ENCODE measurements at places on chromosomes 3 and 15.
A peak's percentile ranks its signal among the peaks of the same experiment; 100 is the strongest.

DNA sequence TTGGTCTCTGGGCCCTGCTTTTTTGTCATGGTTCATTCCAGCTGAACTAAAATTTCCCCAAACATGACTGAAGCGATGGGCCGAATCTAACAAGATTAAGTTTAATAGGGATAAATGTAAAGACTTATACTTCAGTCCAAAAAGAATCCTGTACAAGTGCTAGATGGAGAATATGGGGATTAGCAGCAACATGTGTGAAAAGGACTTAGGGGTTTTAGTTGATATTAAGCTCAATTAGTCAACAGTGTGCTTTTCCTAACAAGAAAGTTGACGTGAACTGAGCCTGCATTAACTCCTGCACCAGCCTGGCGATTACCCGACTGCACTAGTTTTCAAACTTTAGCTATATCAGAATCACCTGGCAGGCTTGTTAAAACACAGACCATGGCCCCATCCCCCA lies 61.0 kb upstream of the BBX start:
- peak; percentile 28 for DNase-seq

DNA sequence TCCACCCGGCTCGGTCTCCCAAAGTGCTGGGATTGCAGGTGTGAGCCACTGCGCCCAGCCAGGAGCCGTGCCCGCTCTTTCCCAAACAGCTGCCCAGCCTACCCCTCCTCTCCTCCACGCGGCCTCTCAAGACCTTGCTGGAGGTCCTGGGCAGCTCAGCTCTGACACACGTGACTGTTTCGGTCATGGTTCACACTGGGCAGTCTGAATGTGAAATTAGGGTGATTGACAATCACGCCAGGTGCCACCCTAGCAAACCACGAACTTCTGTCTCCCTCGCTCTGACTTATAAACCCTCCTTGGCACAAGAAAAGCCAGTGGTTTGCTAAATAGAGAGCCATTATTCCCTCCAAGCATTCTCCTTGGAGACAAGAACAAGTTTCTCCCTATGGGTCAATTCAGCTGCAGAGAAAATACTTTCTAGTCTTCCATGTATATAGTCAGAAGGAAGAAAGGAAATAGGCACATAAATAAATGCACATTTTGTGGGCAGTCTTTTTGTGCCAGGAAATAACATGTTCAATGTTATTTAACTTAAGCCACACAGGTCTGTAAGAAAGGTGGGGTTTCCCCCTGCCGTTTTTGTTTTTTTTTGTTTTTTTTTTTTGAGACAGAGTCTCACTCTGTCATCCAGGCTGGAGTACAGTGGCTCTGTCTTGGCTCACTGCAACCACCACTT lies 121.9 kb upstream of the MEF2A start:
- no peak for DNase-seq

DNA sequence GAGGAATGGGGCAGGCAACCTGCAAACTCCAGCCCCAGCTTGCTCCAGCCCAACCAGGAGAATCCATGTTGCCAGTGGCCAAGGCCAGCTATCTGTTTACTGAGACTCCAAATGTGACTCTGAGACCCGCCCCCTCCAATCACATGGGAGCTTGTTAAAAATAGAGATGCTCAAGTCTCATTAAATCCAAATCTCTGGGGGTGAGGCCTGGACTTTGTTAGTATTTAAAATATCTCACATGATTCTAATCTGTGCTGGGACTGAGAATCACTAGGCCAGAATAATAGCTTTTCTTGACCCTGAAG lies 224.2 kb upstream of the TBL1XR1 start:
- no peak for DNase-seq

DNA sequence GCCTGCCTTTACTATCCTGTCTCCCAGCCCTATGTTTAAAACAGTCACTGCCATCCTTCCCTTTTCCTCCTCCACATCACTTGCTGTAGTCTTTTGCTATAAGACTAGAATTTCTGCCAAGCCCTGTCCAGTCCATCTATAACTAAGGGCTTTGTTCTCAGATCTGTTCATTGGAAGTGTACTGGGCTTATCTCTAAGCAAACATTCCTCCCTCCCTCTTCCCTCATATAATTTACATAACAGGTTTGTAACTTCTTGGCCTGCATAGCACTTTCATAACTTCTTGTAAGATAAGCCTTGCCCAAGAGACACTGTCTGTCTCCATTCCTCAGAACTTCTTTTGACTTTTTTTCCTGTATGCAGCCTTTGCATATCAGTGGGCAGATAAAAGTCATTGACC lies 16.7 kb downstream of the TPRG1 start:
- DNase-seq = no peak

GRCh38 chr3:53132347-53132746 lies 2.1 kb upstream of the RFT1 start:
- DNase-seq = no peak

DNA sequence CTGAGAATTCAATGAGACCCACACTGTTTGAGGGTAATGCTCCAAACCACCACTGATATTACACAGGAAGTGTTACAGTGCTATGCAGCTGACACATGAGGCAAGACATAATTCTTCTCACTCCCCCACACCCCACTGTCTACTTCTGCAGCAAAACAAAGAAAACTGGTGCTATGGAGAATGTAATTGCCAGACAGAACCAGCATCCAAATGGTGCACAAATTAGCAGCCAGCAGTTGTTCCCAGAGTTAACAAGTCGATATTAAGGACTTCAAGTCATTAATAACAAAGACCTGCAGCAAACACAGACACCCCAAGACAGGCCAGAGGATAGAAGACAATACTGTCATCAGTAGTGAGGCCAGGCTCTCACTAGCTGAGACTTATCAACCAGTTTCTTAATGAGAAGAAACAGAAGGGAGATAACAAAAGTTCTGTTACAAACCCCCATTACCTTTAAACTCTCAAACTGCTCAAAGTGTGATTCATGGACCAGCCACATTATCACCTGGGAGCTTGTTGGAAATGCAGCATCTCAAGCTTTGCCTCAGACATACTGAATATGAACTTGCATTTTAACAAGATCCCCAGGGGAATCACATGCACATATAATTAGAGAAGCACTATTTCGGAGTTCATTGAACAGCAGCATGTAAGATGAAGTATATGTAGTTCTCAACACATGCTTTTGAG lies 58.7 kb upstream of the FNDC3B start:
- peak; percentile 24 for DNase-seq
